ENCODE measurements at places on chromosomes 1 and 21. TPM values are rescaled to one million over a fixed set of nuclear protein-coding genes. Genes with fewer than 3 reads are reported as not detected.

GRCh38 chr1:15218287-15219279, 28.4 kb upstream of the FHAD1 start:
- H3K4me3 ChIP-seq, result no peak overlapping the region
- H3K4me1 ChIP-seq, result peaks cover 5% of the 10 kb centered on the region
- no peak for DNase-seq
- peaks cover 4% of the 10 kb centered on the region for H3K36me3 ChIP-seq
- H3K27ac ChIP-seq, result no peak overlapping the region

DNA sequence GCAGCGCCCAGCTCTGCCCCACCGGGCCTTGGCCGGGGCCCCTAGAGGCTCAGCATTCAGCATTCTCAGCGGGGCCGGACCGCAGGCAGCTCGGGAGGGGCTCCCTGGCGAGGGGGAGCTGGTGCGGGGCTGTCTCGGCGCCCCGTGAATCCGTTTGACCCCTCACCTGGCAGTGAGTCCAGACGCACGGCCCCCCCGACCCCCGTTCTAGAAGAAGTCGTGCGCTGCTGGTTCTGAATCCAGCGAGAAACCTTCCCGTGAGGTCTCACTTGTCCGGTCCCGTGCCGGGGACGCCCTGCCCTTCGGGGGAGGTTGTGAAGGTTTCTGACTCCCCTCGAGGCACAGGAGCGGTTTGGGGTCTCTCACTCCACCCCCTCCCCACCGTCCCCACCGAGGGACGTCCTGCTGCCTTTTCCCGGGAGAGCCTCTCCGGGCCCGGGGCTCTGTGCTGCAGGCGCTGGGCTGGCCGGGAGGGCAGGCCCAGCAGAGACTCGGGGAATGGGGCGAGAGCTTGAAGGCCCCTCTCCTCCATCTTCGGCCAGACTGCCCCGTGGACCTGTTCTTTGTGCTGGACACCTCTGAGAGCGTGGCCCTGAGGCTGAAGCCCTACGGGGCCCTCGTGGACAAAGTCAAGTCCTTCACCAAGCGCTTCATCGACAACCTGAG, 655 bp downstream of the COL6A1 start:
- H3K27me3 ChIP-seq, result peaks cover 5% of the 10 kb centered on the region
- peak overlapping the region; percentile 57 for H3K27ac ChIP-seq

DNA sequence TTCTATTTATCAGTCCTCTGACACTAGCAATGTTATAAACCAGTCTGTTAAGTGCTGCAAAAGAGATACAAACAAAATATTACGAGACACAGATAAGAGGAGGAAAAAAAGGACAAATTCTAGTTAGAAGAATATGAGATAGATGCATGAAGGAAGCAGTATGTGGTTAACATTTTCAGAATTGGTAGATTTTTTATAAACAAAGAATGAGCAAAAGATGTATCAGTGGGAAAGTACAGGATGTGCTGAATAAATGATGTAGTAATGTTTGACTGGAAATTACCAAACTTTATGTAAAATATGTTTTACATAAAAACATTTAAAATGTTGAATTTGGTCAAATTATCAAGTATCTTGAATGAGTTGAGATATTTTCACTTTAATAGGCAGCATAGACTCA, 574.2 kb downstream of the NUF2 start:
- no peak overlapping the region for H3K27ac ChIP-seq
- H3K4me1 ChIP-seq, result no peaks in the 10 kb centered on the region

DNA sequence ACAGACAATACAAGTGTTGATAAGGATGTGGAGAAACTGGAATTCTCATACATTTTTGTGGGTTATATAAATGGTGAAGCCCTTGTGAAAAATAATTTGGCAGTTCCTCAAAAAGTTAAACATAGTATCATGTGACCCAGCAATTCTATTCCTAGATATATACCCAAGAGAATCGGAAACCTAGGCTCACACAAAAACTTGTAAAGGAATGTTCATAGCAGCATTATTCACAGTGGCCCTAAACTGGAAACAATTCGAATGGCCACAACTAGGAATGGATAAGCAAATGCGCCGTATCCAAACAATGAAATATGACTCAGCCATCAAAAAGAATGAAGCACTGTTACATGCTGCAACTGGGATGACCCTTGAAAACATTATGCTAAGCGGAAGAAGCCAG, 3.9 kb upstream of the CD247 start:
- no peak overlapping the region for H3K4me3 ChIP-seq
- no peak for DNase-seq
- H3K27me3 ChIP-seq, result no peaks in the 10 kb centered on the region
- H3K36me3 ChIP-seq, result no peaks in the 10 kb centered on the region
- H3K4me1 ChIP-seq, result no peaks in the 10 kb centered on the region

Gene IGSF3
- 12.0 TPM for polyA plus RNA-seq
